ENCODE measurements at places on chromosomes 11 and 22. TPM values are rescaled to one million over a fixed set of nuclear protein-coding genes. Genes with fewer than 3 reads are reported as not detected.

The KRTAP5-7 gene
- not detected for total RNA-seq

The EMID1 gene
- not detected for total RNA-seq

The OR10AG1 gene
- total RNA-seq, result not detected

The TEX12 gene
- 0.13 TPM for total RNA-seq

The PLEKHB1 gene
- total RNA-seq, result 0.40 TPM

The PRR33 gene
- not detected for total RNA-seq

The SMIM38 gene
- total RNA-seq, result 0.13 TPM

The SCGB1D2 gene
- not detected for total RNA-seq

The CCDC90B gene
- 69.3 TPM for total RNA-seq

The DEPDC7 gene
- 5.8 TPM for total RNA-seq

The OR8K1 gene
- total RNA-seq, result not detected

The ACR gene
- not detected for total RNA-seq

The DLG2 gene
- total RNA-seq, result 2.6 TPM

The FDX1 gene
- total RNA-seq, result 9.5 TPM

The SCUBE1 gene
- total RNA-seq, result 0.19 TPM

The MS4A3 gene
- not detected for total RNA-seq

The KIF18A gene
- total RNA-seq, result 7.8 TPM

The SUSD2 gene
- total RNA-seq, result 17.5 TPM

The LMO2 gene
- total RNA-seq, result 92.6 TPM

The PIWIL4 gene
- 2.6 TPM for total RNA-seq

The PANX1 gene
- 32.8 TPM for total RNA-seq

The SCGB2A2 gene
- total RNA-seq, result not detected

The CST6 gene
- total RNA-seq, result 7.6 TPM

The IGLL1 gene
- total RNA-seq, result not detected
